ENCODE measurements at places on chromosomes 13 and 19.

GRCh38 chr13:95185851-95186250, 115.4 kb downstream of the ABCC4 start:
- DNase-seq: no peak

DNA sequence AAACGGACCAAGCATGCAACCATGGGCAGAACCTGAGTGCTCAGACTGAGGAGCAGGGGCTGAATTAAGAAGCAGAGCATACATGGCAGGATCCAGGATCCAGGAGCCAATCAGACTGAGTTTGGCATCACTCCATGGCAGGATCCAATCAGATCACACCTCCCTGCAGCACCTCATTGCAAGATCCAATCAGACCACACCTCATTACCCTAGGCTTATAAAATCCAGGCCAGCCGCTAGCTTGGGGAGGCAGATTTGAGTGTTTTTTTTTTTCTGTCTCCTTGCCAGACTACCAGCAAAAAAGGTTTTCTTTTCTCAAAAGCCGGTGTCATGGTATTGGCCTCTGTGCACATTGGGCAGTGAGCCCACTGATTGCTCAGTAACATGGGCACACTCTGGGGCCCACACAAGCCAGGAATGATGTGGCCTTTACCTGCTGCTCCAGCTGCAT, 127.9 kb upstream of the GJB6 start:
- DNase-seq: no peak

DNA sequence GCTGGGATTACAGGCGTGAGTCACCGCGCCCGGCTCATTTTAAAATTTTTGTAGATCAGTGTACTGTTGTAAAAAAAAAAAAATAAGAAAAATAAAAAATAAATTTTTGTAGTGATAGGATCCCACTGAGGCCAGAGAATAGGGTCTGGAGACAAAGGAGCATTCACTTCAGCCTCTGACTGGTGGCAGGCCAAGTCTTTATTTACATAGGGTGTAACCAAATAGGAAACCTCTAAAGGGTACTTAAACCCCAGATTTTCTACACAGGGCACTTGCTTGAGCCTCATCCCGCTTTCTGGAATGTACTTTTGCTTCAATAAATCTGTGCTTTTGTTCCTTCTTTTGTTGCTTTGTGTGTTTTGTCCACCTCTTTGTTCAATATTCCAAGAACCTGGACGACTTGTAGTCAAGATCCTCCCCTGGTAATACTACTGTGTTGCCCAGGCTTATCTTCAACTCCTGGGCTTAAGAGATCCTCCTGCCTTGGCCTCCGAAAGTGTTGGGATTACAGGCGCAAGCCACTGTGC, 2.1 kb upstream of the PDCD2L start:
- DNase-seq: no peak

DNA sequence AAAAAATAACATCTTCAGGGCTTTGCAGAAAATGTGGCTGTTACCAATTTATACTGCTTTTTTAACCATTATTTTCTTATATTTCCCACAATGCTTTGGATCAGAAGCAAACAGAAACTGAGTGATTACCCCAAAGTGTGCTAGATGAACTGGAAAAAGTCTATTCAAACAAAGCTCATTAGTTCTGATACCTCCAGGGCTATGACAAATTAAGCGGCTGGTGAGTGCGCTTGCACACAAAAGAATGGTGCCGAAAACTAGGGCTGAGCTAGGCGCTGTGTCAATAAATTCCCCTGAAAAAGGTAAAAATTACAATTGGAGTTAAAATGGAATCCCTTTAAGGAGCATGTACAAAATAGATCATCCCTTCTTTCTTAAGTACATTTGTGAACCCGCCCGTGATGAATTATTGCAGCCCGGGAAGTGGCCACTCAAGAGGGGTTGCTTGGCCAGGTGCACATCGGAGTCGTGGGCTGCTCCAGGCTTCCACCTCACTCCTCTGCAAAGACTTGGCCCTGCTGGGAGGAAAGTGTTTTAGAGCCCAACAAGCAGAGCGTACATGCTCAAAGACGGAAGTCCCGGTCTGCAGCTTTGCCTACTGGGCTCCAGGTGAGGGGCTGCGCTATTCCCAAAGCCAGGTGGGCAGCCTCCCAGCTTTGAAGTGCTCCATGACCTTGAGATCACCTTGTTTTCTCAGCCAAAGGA, 164.0 kb upstream of the ZNF507 start:
- no peak for DNase-seq

DNA sequence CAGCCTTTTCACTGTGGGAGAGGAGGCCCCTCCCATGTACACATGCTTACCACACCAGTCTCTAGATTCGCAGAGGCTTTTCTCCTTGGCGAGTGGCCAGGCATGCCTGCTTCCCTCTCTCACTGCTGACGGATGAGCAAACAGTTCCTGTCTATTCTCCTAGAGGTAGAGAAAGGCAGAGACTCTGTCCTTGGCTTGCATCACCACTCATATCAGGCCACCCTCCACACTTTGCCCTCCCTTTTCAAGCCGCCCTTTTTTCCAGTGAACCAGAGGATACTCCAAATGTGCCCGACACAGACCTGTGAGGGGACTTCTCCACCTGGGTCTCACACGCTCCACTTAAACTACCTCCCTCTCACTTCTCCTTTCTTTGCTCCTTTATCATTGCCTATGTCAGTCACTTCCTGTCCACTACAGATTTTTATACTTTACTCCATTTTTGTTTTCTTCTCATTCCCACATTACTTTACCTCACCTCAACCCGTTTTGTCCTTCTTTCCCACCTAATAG, 284.6 kb downstream of the DNAJC15 start:
- no peak for DNase-seq

DNA sequence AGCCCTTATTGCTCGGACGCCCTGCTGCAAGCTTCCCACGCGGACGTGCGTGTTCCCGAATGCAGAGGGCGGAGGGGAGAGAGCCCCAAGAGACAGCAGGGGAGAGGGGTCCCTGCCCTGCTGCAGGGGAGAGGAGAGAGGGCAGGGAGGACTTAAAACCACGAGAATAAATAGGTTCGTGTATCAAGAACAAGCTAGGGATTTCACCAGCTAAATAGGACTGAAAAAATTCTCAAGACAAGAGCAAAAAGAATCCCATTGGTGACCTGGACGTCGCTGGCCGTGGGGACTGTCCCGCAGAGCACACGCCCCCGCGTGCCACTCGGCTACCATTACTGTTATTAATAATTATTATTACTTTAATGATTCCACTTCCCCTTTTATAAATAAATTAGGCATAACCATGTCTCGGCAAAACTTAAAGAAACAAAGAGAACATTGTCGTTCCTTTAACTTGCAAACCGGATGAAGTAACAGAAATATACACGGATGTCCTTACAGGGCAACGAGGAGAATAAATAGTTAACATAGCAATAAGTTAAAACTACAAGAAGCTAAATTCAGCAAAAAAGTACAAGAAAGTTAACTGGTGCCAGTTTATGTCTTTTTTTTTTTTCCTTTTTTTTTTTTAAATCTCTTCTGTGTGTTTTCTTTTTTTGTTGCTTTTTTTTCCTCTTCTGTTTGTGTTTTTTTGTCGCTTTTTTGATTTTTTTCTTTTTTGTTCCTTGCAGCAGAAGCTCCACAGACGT, 16.6 kb downstream of the PRKCSH start:
- DNase-seq: no peak

- DNase-seq: no peak
These were observed 192.3 kb downstream of the TEX29 start for GRCh38 chr13:111512707-111513106.

- no peak for DNase-seq
These were observed 32.9 kb downstream of the NAXD start for GRCh38 chr13:110648146-110648819.

DNA sequence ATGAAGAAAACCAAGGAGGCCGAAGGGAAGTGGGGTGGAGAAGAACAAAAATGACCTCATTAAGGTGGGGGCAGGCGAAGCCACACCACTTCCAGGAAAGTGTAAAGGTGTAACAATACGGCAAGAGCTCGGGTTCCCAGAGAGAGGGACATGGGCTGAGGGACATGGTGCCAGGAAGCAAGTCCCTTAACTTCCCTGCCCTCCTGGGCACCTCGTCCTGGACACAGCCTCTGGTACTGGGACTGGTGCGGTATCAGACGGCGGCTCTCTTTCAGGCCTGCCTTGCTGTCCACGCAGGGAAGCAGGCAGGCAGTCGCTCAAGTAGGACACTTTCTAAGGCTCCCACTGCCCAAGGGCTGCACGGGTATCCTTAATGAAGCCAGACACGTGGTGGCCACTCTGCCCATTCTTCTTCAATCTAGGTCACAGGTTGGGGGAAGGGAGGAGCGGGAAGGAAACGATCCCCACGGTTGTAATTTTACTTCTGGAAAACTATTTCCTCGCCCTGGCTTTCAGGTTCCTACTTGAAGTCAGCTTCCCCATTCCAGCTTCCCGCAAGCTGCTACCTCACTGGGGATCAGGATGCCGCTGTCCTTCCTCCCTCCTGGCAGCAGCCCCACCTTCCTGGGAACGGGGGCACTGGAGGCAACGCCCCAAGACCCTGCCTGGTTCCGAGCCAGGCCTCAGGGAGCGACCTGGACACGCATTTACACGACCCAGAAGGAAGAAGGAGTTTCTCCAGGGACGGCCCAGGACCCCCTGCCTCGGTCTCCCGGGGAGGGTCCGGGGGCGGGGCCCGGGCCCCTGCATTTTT, 1.2 kb downstream of the AP3D1 start:
- no peak for DNase-seq

DNA sequence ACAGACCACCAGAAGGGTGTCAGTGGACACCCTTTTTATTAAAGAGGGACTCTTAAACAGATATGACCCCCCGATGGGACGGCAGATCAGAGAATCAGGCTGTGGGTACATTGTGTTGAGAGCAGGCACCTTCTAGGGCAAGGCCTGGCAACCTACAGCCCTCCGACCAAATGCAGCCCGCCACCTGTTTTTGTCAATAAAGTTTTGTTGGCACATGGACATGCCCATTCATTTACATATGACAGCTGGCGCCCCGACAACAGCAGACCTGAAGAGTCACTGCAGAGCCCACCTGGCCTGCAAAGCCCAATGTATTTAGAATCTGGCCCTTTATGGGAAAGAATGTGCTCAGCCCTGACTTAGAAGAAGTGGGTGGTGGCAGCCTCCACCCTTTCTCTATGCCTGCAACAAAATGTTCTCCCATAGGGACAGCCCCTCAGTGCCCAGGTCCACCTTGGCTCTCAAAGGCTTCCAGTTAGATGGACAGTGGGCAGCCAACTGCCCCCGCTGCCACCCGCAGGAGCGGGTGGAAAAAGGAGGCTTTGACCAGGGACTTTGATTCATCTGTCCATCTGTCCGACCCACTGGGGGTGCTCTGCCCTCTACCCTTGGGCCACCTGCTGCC, 184.9 kb downstream of the PTPRS start:
- no peak for DNase-seq

- no peak for DNase-seq
These were observed 38.6 kb upstream of the TEX29 start for GRCh38 chr13:111281751-111282311.

- peak; percentile 10 for DNase-seq
These were observed 34.5 kb upstream of the ATP1A3 start for GRCh38 chr19:42028304-42029216.

- no peak for DNase-seq
These were observed 27.0 kb upstream of the OLFM4 start for GRCh38 chr13:53001444-53002225.

DNA sequence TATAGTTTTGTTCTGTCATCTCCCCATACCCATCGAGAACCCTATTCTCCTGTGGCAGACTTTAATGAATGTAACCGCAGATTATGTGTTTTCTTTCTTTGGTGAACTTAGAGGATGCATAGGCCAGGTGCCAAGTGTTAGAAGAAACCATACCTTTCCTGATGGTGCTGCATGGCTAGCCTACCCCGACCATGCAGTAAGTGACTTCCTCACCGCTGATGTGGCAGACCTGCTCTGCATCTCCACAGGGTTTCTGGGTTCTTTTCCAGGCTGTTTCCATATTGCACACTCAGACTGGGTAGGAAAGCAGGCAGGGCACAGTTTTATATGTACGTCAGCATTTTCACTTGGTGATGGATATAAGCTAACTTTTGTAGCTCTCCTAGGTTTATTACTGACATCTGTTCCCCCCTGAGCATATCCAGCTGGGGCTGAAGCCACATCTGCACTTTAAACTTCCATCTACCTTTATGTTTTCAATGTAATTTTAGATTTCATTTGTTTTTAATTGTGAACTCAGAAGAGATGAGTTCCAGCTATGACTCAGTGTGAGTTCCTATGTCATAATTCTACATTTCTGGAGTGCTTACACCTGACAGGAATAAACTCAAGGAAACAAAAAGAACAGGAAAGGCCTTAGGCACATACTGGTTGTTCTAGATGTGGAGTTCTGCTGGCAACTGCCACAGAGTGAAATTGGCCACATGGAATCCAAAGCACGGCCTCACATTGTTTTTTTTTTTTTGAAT, 42.3 kb downstream of the LRCH1 start:
- DNase-seq: no peak

GRCh38 chr13:95258619-95259194, 42.5 kb downstream of the ABCC4 start:
- DNase-seq: no peak

DNA sequence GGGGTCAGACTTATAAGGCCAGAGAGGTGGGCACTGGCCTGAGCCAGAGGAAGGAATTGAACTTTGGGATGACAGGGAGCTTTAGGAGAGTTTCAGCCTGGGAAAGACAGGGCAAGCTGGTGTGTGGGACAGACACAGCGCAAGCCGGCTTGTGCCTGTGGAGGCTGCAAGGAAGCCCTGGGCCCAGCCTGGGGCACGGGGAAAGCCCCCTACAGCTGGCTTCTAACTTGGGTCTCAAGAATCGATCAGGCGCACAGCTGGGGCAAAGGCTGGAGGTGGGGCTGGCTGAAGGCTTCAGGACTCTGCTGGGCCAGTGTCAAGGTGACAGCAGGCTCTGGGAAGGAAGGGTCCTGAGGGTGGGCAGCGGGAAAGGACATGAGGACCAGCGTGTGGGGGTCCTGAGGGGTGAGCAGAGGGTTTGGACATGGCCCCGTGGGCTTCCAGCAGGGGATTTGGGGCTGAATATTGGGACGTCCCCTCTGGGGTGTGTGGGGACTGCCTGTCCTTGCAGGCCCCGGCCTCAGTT, 3.0 kb downstream of the PTOV1 start:
- no peak for DNase-seq

GRCh38 chr13:79646880-79647279, 165.9 kb downstream of the NDFIP2 start:
- no peak for DNase-seq

- no peak for DNase-seq
These were observed 93.0 kb downstream of the ZAR1L start for GRCh38 chr13:32222046-32222676.
